ENCODE measurements at places on chromosomes 12 and 14.

- DNase-seq, result no peak
- no peak overlapping the region for H3K27ac ChIP-seq
- H3K4me3 ChIP-seq, result no peak overlapping the region
- H3K27me3 ChIP-seq, result no peaks in the 10 kb centered on the region
Observed at GRCh38 chr12:95107362-95107761, 33.9 kb upstream of the NR2C1 start.

- H3K27ac ChIP-seq, result no peak overlapping the region
- no peak overlapping the region for H3K4me3 ChIP-seq
- DNase-seq, result no peak
- H3K27me3 ChIP-seq, result peaks cover 76% of the 10 kb centered on the region
Observed at GRCh38 chr14:56815745-56816144, 5.5 kb upstream of the OTX2 start.

GRCh38 chr14:28635387-28635786 lies 131.2 kb upstream of the FOXG1 start:
- no peaks in the 10 kb centered on the region for H3K4me1 ChIP-seq
- no peak overlapping the region for H3K27ac ChIP-seq
- H3K36me3 ChIP-seq, result no peaks in the 10 kb centered on the region
- no peaks in the 10 kb centered on the region for H3K27me3 ChIP-seq

DNA sequence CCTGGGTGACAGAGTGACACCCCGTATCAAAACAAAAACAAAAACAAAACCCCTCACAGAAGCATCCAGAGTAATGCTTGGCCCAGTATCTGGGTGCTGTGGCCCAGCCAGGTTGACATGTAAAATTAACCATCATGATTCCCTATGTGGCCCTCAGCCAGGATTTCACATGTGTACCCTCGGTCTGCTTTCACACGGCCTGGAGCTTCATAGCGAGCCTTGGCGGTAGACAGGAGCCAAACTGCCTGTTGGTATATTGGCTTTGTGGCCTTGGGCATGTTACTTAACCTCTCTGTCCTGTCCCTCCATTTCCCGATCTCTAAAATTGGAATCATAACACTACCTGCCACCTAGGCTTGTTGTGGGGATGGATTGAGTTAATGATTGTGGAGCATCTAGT lies 65.5 kb downstream of the ADCK1 start:
- H3K27me3 ChIP-seq, result no peaks in the 10 kb centered on the region
- no peak overlapping the region for H3K4me3 ChIP-seq
- no peak for DNase-seq
- H3K36me3 ChIP-seq, result no peaks in the 10 kb centered on the region
- no peak overlapping the region for H3K27ac ChIP-seq

GRCh38 chr12:109264095-109264942 lies 44.8 kb downstream of the FOXN4 start:
- H3K27ac ChIP-seq, result no peak overlapping the region
- peaks cover 5% of the 10 kb centered on the region for H3K36me3 ChIP-seq

- H3K4me1 ChIP-seq, result peaks cover 6% of the 10 kb centered on the region
- peak; percentile 75 for DNase-seq
- H3K36me3 ChIP-seq, result no peaks in the 10 kb centered on the region
- no peak overlapping the region for H3K4me3 ChIP-seq
- peaks cover 31% of the 10 kb centered on the region for H3K27me3 ChIP-seq
- no peak overlapping the region for H3K27ac ChIP-seq
Observed at GRCh38 chr14:64760146-64760755, 56.0 kb downstream of the PLEKHG3 start.

DNA sequence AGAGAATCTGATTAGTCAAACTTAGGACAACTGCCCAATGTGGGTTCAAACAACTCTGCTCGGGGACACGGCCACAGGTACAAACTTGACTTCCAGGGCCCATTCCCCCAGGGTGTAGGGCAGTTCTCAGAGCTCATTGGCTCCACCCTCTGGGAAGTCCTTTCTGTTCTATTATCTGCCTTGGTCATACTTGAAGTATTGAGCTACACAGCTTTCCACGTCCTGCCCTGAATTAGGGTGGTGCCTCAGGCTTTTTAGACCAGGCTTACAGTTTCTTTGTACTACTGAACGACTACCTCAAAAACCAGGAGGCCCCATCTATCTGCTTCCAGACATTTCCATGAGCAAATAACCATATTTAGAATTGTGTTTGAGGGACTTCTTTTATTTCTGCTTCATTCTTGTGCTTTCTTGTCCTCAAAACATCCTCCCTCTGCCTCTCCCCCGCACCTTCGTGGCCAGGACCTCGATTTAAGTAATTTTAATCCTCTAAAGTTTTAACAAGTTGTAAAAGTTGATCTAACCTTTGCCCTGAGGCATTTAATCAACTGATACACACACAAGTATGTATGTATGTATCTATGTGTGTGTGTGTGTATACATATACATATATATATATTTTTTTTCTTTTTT lies 281.7 kb upstream of the AMIGO2 start:
- H3K36me3 ChIP-seq, result peaks cover 17% of the 10 kb centered on the region
- H3K4me3 ChIP-seq, result peak overlapping the region; percentile 83
- DNase-seq, result peak; percentile 65
- peak overlapping the region; percentile 95 for H3K27ac ChIP-seq
- peaks cover 44% of the 10 kb centered on the region for H3K4me1 ChIP-seq

DNA sequence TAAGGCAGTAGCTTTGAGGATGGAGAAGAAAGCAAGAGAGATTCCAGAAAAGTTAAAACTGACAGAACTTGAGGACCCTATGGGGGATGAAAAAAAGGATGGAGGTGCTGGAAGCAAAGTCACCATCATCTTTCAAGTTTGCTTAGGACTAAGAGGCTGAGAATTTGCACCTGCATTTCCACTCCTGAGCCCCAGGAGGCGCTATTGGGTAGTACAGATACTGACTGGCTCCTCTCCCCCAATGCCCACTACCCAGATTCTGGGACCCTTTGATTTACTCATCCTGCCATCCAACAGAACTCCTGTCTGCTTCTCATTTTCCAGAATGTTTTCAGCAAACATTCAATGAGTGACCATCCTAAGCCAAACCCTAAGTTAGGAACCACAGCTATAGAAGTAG lies 34.0 kb upstream of the CMKLR1 start:
- peaks cover 9% of the 10 kb centered on the region for H3K27me3 ChIP-seq
- no peaks in the 10 kb centered on the region for H3K36me3 ChIP-seq
- no peak overlapping the region for H3K27ac ChIP-seq
- no peak for DNase-seq
- no peak overlapping the region for H3K4me3 ChIP-seq
- no peaks in the 10 kb centered on the region for H3K4me1 ChIP-seq

DNA sequence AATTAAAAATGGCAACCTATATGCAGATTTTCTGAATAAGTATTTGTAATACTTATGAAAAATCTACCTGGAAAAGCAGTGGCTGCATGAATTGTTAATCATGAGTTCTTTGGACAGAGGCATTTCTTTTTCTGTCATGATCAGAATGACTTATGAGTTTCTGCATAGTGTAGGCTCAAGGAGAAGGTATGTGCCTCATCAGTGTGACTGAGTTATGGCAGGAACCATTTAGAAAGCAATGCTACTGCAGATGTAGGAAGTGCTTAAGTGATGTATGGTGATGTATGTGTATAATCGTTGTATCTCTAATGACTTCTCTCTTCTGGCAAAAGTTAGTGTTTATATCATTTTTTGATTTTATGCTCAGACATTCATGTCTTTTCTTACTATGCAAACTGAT lies 816.4 kb upstream of the FBXO33 start:
- DNase-seq, result no peak
- H3K4me3 ChIP-seq, result no peak overlapping the region
- no peaks in the 10 kb centered on the region for H3K4me1 ChIP-seq
- H3K27ac ChIP-seq, result no peak overlapping the region
- H3K27me3 ChIP-seq, result no peaks in the 10 kb centered on the region
- no peaks in the 10 kb centered on the region for H3K36me3 ChIP-seq

DNA sequence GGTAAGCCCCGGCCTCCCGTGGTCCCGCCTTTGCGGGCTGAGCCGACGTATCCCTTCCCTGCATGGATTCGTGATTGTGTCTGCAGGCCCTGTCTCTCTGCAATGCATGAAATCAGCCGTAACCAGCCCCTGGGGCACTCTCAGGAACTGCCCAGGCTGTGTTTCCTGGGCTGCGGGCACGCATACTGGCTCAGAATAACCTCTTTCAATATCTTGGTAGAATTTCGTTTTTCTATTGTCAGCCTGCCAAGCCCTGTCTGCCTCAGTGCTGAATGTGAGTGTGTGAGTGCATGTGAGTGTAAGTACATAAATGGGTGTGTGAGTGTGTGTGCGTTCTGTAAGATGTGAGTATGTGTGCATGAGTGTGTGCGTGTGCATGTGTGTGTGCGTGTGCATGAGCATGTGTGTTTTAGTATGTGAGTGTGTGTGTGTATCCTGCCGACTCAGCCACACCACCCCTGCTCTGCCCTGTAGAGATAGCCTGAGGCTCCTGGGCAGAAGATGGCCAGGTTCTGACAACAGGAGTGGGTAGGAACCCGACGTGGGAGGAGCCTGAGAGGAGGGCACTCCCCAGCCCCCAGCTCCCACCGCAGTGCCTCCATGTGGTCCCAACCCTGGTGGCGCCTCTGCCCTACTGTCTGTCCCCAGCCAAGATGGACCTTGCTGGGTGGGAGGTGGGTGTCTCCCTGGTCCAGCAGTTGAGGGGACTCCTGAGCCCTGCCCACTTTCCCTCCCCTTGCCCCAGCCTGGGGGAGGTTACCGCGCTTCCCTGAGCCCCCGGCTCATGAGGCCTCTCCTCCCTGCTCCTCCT lies 268.8 kb downstream of the ADGRD1 start:
- peaks cover 11% of the 10 kb centered on the region for H3K27me3 ChIP-seq
- peak overlapping the region; percentile 69 for H3K27ac ChIP-seq
- peaks cover 12% of the 10 kb centered on the region for H3K4me1 ChIP-seq
- H3K4me3 ChIP-seq, result peak overlapping the region; percentile 53
- DNase-seq, result peak; percentile 50
- H3K36me3 ChIP-seq, result no peaks in the 10 kb centered on the region

- H3K4me3 ChIP-seq, result no peak overlapping the region
- no peak overlapping the region for H3K27ac ChIP-seq
- H3K36me3 ChIP-seq, result peaks cover 18% of the 10 kb centered on the region
Observed at GRCh38 chr14:71489742-71490141, 442.5 kb upstream of the RGS6 start.

DNA sequence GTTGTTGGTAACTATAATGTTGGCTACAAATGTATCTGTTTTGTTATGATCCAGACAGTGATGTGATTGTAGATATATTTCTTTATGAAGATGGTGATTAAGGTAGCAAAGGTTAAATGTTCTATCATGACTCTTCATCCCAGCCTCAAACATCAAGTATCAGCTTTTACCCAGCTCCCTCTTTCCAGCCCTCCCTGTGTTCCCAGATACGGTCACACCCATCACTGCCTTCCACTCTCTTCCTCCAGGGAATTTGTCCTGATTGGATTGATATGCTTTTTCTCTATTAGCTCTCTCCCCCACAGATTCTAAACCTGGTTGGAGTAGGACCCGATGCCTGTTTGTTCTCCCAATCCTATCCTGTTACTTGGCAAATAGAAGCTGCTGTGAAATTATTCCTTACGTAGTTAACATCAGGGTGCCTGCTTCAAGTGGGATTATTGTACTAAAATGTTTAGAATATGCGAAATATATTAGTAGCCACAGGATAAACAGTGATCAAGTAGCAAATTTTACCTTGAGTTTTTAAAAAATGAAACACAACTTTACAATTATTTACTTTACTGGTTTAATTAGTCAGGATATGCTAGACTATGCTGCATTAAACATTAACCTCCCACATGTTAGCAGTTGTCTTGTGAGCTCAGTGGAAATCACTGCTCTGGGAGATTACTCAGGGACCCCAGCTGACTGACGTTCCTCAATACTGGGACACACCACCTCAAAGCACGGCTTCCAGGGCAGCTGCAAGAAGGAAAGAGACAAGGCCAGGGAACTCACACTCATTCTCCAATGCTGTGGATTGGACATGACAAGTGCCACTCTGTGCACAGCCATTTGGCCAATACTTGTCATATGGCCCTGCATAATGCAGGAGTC lies 165.3 kb downstream of the ALX1 start:
- H3K27me3 ChIP-seq, result peaks cover 2% of the 10 kb centered on the region
- no peaks in the 10 kb centered on the region for H3K36me3 ChIP-seq
- no peak overlapping the region for H3K27ac ChIP-seq
- no peak overlapping the region for H3K4me3 ChIP-seq

DNA sequence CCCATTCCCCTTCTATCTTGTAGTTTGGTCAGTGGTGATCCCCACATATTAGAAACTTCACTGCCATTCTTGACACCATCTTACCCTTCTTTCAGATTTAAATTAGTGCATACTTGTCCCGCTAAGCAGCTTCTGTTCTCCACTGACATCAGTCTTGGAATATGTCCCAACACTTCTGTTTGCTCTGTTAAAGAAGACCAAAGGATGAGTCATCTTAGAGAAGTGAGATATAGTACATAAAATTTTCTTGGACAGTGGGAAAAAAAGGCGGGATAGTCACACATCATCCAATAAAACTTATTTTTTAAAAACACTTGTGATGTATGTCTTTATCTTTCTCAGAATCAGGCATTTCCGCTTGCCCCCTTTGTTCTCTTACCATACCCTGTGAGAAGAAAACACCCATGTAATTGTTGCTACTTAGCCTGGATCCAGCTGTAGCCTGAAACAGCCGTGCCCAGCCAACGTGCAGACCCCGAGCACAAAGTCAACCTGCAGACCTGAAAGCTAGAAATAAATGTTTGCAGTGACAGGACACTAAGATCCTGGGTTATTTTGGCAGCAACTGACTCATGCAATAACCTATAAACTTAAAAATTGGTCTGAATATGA lies 100.1 kb upstream of the PDE3A start:
- H3K27me3 ChIP-seq, result no peaks in the 10 kb centered on the region
- no peaks in the 10 kb centered on the region for H3K36me3 ChIP-seq
- H3K27ac ChIP-seq, result no peak overlapping the region
- DNase-seq, result no peak
- H3K4me3 ChIP-seq, result no peak overlapping the region

- DNase-seq, result no peak
- H3K4me3 ChIP-seq, result no peak overlapping the region
- H3K27ac ChIP-seq, result no peak overlapping the region
- peaks cover 2% of the 10 kb centered on the region for H3K4me1 ChIP-seq
Observed at GRCh38 chr12:65614259-65614889, 209.9 kb upstream of the HMGA2 start.

DNA sequence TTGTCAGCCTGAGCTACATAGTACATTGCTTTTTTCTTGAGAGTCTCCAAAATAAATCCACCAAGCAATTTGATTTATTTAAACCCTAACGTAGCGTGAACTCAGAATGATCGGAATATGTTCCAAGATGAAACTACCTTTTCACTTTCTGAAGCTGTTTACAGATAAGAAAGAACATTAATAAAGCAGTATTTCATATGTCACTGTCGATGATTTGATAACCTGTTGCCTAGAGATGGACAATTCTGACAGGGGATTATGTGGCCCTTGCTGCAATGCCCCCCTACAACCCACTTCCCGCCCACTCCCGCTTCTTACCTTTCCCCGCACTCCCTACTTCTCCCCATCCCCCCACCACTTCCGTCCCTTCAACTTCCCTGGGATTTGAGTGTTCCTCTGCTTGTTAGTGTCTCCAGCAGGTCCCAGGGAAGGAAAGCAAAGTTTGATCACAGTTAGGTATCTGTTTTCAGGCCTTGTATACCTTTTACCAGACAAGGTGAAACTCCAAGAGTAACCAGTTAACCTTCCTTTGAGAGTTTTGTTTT lies 229.2 kb upstream of the HMGA2 start:
- no peaks in the 10 kb centered on the region for H3K36me3 ChIP-seq
- H3K27me3 ChIP-seq, result peaks cover 13% of the 10 kb centered on the region
- H3K27ac ChIP-seq, result no peak overlapping the region
- H3K4me1 ChIP-seq, result no peaks in the 10 kb centered on the region

All from activated naive CD8-positive, alpha-beta T cell treated with anti-CD3 and anti-CD28 coated beads, Interleukin-2, amount 10 ng/mL, durations not matched to agents 7 days and 5 days (primary cell).